ENCODE measurements at places on chromosomes 3 and 15.

DNA sequence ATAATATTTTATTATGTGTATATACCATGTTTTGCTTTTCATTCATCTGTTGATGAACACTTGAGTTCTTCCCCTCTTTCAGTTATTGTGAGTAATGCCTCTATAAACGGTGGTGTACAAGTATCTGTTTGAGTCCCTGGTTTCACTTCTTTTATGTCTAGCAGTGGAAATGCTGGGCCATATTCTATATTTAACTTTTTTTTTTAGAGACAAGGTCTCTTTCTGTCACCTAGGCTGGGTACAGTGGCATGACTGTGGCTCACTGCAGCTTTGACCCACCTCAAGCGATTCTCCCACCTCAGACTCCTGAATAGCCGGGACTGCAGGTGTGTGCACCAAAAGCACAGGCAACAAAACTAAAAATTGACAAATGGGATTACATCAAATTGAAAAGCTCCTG, 19.9 kb downstream of the GOLM2 start:
- DNase-seq, result no peak

DNA sequence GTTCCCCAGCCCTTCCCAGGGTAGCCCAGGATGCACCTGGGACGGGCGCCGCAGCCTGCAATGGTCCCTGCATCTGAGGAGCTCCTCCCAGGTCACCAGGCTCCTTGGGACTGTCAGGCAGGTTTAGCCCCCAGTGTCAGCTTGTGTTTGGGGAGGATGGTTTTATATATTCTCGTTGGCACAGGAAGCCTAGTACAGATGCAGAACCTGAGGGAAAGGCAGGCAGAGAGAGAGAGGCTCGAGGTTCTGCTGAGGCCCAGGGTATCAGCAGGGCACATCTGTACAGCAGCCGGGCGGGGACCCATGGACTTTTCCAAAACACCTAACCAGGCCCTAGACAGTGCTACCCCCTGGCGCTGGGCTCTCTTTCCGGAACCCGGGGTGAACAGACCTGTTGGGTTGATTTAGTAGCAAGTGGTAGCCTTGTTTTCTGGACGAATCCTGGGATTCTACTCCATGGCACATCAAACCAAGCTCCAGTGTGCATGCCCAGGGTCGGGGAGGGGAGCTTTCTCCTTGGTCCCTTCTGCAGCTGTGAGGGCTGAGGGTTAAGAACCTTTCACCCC, 8.6 kb downstream of the PAK6 start:
- DNase-seq, result no peak

DNA sequence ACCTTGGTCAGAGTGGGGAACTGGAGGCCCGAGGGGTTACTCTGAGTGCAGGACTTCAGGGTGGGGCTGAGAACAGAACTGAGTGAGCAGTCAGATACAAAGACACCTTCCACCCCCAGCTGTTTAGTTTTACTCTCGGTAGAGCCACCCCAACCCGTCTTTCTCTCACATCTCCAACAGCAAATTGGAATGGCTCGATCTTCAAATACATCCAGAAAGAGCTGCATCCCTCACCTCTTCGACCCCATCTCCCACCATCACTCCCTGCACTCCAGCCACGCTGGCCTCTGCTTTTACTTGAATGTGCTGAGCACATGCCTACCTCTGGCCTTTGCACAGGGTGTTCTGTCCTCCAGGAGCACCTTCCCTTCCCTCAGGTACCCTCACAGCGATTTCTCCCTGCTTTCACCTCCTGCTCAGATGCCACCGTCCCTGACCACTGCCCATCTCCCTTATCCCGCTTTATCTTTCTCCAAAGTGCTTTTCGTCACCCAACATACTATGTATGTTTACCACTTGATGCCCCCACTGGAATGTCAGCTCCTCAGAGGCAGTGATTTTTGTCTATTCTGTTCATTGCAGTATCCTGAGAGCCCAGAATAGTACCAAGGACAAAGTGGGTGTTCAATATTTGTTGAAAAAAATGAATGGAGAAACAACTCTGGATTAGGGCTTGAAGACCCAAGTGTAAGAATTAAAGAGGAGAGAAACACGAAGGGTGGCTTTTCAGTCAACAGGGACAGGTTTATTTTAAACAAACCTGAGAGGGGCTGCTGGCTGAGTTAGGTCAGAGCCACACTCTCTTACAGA, 4.4 kb downstream of the CHCHD4 start:
- no peak for DNase-seq

DNA sequence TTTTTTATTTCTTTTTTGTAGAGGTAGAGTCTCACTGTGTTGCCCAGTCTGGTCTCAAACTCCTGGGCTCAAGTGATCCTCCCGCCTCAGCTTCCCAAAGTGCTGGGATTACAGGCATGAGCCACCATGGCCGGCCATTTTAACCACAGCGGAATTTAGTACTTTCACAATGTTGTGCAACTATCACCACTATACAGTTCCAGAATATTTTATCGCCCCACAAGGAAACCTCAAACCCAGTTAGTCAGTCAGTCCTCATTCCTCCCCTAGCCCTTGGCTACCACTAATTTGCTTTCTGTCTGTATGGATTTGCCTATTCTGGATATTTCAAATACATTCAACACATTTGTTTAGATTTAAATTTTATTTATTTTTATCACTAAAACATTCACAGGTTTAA, 15.5 kb upstream of the HOMER2 start:
- DNase-seq, result no peak

- DNase-seq, result no peak
Observed at GRCh38 chr15:65329288-65329983, 25.0 kb downstream of the RNU5B-1 start.
